ENCODE measurements at places on chromosomes 2 and 18.
A peak's percentile ranks its signal among the peaks of the same experiment; 100 is the strongest.

DNA sequence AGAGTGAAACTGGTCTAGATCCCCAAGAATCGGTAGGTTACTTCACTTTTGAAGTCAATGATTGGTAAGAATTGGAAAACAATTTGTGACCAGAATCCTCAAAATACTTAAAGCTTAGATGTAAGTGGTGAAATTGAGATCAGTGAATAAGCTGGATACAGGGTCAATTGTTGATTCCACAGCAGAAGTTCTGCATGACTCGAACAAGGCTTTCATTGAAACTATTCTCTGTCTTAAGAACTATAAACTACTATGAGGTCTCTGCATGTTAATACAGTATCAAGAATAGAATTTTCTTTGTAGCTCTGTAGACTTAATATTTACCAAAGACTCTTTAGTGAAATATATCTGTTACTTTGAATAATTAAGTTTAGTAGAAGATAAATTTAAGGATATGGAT lies 324.2 kb upstream of the FIGN start:
- DNase-seq = no peak

GRCh38 chr18:59056706-59057492 lies 82.8 kb upstream of the SEC11C start:
- peak; percentile 79 for DNase-seq

- DNase-seq = no peak
Measured at GRCh38 chr2:160977376-160977775, 182.9 kb upstream of the TANK start.

- peak; percentile 22 for DNase-seq
Measured at GRCh38 chr2:240905176-240905781, 857 bp upstream of the CROCC2 start.

- no peak for DNase-seq
Measured at GRCh38 chr2:143708682-143709081, 579.5 kb downstream of the ARHGAP15 start.

DNA sequence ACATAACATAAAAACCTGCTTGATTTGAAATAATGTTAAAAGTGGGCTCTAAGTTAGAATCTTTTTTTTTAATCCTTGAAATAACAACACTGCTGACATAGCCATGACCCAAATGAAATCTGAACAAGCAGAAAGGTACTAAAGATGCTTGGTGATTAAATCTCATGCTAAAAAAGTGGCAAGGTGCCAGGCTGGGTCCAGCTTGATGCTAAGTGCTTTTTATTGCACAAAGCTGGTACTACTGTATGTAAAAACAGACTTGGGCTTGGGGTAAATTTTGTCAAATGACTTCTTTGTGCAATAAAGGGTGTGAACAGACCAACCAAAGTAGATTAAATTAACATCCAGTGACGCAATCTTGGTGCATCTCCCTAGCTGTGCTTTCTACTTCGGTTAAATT lies 13.4 kb downstream of the BCL11A start:
- DNase-seq = peak; percentile 47

DNA sequence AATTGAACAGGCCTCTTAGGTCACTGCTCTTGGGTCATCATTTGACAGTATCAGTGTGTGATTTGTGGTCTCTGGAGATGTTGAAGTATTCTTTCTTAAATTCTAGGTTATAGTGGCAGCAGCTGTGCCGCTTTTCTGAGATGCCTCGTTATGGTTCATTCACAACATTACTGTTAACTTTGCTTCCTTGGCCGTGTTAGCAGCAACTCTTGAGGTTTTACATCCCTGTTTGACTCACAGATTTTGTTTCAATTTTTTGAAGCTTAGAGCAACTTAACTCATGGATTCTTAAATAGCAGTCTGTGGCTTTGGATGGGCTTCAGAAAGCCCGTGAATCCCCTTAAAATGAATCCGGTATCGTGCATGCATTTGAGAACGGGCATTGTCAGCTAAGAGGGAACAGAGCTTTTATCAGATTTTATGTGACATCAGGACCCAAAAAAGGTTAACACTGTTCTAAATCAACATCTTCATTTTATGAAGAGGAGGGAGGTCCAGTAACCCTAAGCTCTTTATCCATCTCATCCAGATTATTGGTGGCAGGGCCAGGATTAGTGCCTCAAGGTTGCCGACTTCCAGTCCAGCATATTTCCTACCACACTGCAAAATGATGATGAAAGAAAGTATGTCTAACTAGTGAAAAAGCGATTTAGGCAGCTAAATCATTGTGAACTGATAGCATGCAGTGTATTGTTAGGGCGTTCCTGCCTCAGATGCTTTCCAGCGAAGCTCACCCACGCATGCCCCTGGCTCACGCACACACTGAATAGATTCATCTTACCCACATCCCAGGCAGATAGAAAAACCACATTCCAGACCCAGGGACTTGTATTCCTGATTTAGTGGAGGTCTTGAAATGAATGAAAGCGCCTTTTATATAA lies 5.1 kb downstream of the TRIB2 start:
- no peak for DNase-seq

- no peak for DNase-seq
Measured at GRCh38 chr2:127388423-127389164, 819 bp upstream of the MAP3K2 start.

DNA sequence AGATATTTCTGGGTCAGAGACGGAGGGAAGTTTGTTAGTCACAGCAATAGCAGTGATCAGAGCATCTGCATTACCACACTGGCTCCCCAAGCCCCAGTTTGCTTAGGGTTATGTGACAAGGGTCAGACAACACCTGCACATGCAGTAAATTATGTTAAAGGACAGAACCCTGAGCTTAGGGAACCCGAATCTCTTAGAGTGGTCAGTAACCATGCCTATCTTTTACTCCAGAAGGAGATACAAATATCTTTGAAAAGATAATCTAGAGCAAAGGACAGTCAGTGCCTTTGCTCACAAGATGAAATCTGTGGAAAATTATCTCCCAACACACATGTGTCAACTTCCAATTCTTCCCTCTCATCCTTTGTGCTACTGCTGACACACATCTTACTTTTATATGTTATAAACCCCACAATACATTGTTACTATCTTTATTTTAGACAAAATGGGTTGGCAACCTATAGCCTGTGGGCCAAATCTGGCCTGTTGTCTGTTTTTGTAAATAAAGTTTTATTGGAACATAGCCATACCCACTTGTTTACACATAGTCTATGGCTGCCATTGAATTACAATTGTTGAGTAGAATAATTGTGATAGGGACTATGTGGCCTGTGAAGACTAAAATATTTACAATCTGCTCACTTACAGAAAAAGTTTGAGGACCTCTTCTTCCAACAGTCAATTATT lies 158.9 kb upstream of the SMAD7 start:
- DNase-seq = no peak

- no peak for DNase-seq
Measured at GRCh38 chr18:47251289-47252120, at the start of gene SKOR2. Gene SKOR2, minus strand, starts transcription at chr18:47251660. Its CDS starts 2,477 bp downstream, at chr18:47249183.
